HCEC 1CT (cell line): ENCODE measurements at places on chromosomes 16 and 17.

DNA sequence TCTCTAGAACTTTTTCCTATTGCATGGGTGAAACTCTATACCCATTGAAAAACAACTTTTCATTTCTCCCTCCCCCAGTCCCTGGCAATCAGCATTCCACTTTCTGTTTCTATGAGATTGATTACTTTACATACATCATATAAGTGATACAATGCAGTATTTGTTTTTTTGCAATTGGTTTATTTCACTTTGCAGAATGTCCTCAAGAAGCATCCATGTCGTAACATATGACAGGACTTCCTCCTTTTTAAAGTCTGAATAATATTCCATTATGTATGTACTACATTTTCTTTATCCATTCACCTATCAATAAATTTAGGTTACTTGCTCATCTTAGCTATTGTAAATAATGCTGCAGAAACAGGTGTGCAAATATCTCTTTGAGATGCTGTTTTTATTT is 8.8 kb downstream of the IL21R start:
- DNase-seq: no peak

- peak; percentile 74 for DNase-seq
Measured at GRCh38 chr16:23510164-23510914, at the start of gene GGA2. GGA2 (minus strand) TSS chr16:23510494; CDS start chr16:23510411, 83 bp downstream.

DNA sequence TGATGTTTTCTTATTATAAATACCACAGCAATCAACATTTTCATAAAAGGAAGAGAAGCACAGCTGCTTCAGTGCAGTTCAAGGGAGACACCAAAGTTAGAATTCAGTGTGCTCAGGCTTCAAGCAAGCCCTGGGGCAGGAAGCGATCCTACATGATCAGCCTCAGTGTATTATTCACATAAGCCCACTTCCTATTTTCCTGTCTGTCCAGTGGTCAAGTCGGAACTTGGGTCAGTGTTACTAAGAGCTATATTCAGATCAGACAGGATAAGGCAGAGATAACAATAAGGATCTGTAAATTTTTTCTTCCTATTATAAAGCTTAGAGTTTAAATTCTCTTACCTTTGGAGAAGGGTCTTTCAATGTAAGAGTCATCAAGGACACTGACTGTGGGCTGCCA is 12.9 kb downstream of the HEATR6 start:
- no peak for DNase-seq

- no peak for DNase-seq
Measured at GRCh38 chr16:23523876-23524385, 13.6 kb upstream of the GGA2 start.

- no peak for DNase-seq
Measured at GRCh38 chr17:75301049-75301448, 11.8 kb upstream of the SLC25A19 start.

DNA sequence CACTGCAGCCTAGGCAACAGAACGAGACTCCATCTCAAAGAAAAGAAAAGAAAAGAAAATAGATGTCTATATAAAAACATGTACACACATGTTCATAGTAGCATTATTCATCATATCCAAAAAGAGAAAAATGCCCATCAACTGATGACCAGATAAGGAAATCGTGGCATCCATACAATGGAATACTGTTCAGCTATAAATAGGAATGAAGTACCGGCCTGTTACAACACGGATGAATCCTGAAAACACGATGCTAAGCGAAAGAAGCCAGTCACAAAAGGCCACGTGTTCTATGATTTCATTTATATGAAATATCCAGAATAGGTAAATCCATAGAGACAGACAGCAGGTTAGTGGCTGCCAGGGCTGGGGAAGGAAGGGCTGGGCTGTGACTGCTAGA is 65.8 kb downstream of the TBC1D16 start:
- no peak for DNase-seq

GRCh38 chr17:37605081-37605480 is 4.1 kb downstream of the SYNRG start:
- peak; percentile 3 for DNase-seq

DNA sequence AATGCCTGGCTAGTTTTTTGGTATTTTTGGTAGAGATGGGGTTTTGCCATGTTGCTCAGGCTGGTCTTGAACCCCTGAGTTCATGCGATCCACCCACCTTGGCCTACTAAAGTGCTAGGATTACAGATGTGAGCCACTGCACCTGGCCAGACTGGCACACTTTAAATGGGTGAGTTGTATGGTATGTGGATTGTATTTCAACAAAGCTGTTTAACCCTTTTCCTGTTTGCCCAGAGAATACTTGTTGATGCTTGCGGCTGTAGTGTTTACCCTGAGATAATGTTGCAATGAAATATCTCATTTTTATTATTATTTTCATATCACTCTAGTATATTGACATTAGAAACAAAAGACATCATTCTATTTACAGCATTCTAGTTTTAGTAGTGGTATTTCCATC is 17.1 kb upstream of the TMEM94 start:
- no peak for DNase-seq

GRCh38 chr17:66885417-66885816 is 50.5 kb downstream of the CACNG5 start:
- no peak for DNase-seq
